ENCODE measurements at places on chromosomes 5 and 9.

DNA sequence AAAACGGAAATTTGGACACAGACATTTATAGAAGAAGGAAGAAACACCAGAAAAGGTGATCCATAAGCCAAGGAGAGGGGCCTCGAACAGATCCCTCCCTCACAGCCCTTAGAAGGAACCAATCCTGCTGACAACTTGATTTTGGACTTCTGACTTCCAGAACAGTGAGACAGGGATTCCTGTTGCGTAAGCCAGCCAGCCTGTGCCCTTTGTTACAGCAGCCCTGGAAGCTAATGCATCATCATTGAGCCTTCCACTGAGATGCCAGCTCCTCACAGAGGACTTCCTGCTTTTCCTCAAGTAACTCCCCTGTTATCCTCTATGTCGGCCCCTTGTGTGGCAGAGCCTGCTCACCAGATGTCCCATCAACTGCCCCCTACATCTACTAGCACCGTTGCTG, 94.1 kb downstream of the JMY start:
- no peak for DNase-seq

DNA sequence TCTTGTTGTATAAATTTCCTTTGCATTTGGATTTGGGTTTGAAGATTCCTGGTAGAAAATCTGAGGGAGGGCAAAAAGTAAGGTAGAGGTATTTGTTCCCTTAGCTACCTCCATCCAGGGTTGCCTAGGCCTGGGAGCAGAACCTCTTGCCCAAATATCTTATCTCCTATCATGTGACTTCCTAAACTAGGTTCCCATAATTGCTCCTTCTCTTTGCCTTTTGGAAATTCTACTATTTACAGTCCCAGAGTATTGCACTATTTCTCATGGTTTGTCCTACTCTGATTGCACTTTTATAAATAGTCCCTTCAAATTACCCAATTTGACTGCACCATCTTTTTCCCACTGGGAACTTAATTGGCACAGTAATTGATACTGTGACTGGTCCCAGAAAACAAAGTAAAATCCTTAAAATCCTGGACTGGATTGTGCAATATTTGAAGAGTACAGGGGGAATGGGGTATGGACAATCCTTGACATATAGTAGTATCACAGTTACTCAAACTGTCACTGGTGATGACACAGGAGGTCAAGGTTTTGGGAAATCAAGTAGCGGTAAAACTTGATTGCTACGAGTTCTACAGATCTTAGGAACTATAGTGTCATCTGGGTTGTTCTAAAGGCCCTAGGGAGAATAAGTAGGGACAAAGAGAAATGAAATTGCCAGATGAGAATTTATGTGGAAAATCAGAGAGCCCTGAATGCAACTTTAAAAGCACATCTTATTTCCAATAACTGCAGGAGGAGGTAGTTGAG, 31.5 kb upstream of the TMED7 start:
- DNase-seq: no peak

GRCh38 chr5:111261610-111262009, 37.4 kb downstream of the CAMK4 start:
- no peak for DNase-seq

DNA sequence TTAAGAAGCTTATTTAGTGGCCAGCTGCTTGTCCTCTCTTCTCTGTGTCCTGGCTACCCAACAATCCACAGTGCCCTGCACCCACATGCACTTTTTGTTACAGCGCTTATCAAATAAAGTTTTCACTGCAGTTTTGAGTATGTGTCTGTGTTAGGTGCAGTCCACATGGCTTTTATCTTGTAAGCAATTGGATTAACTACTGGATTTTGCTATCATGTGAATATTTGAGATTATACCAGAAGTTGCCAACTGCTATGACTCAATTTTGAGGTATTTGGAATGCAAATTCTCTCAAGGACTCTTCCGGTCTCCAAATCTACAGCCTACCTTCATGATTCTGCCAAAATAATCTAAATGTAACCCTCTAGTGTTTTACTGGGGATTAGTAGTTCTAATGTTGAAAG, 690.2 kb downstream of the NR2F1-AS1 start:
- no peak for DNase-seq

DNA sequence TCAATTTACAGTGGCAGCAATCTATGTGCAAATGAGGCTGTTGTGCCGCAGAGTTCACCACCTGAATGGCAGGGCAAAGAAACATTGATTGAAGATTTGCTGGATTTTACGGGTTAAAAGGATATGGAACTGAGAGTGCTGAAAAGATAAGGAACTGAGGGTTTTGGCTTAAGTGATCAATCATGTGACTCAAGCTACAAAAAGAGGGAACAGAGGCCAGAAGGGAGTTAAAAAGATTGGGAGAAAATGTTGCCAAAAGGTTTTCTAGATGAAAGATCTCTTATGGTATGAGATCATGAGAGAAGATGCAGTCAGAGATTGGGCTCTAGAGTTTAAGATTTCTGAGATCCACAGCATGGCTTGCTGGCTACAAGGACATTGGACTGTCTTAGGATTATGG, 7.9 kb upstream of the RIMOC1 start:
- DNase-seq: no peak

GRCh38 chr9:134720796-134721195, 79.2 kb downstream of the COL5A1 start:
- DNase-seq: no peak

DNA sequence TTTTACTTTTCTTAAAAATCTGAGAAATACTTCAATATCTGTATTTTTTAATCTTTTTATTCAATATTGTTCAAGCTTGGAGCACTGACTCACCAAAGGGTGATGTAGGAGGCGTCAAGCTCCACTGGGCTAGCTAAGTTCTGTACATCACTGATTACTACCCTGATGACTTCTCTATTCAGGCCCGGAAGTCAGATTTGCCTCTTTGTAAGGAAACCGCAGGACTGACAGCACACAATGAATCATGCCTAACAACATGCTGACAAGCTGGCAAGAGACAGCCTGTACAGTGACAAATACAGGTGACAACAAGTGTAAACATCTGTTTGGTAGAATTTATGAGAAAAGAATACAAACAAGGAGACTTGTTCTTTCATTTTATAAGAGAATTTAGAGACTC, 627.9 kb upstream of the RORB start:
- DNase-seq: no peak

DNA sequence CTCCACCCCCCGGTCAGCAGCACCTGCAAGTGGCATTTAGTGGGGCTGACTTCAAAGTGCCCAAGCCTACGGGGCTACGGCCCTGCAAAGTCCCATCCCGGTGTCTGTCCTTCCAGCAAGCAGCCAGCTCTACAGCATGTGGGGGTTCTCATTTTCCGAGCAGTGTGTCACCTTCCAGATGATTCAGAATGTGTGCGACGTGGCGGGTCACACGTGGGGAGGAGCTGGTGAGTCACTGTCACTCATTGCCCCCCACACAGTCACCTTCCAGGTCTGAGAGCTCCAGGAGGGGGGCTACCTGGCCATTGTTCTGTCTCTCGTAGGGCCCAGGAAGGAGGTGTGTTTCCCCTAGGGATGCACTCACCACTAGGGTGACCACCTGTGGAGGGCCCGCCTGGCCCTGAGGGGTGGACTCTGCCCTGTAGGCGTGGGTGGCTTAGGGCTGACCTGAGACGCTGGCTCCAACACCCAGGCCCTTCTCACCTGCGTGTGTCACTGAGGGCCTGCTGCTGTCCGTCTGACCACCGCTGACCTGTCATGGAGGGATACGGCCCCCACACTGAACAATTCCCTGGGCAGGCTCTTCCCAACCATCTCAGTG, 70.2 kb downstream of the SEMA4D start:
- no peak for DNase-seq

- DNase-seq: peak; percentile 84
Measured at GRCh38 chr9:124297551-124297901, 39.8 kb downstream of the NEK6 start.

DNA sequence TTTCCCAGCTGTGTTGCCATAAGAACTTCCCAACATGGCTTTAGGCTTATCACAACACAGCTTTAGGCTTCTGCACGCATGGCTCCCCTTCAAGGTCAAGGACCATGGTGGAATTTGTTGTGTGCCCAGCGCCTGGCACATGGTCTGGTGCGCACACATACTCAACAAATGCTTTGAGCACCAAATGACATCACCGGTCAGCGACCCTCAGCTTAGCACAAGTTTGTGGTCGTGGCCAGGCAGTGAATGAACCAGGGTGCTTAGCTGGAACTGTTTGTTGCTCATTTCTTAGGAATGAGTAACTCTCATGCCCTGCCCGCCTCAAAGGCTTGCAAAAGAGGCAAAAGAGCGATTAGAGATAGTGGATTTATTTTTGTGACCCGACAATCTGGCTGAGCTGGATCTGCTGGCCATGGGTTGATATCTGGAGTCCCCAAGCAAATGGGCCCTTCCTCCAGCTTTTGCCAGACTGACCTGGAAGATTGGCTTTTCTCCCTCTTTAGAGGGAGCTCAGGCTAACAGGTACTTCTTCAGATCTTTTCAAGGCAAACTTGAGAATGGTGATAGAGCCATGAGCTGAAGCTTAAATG, 58.9 kb downstream of the DAP start:
- no peak for DNase-seq

DNA sequence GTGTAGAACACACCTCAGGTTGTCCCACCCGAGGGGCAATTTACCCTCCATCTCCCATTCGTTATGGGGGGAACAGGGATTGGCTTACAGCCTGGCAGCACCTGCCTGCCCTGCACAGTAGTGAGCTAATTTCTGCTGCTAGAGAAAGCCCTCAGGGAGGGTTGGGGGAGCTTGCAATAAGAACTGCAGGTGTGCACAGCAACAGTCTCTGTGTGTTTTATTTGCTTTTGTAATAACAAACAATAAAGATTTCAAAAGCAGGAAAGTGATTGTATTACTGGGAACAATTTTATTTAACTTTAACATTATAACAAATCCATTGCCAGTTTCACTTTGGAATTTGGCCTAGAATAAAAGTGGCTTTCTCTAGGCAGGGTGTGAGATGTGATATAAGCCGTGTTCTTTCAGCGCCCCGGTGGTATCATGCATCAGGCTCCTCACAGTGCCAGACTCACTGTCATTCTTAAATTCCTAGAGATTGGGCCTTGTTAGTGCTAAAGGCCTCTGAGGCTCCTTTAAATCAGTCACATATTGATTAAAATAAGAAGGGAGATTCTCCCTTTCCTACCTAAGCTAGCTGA, 81.1 kb downstream of the RMI1 start:
- no peak for DNase-seq

DNA sequence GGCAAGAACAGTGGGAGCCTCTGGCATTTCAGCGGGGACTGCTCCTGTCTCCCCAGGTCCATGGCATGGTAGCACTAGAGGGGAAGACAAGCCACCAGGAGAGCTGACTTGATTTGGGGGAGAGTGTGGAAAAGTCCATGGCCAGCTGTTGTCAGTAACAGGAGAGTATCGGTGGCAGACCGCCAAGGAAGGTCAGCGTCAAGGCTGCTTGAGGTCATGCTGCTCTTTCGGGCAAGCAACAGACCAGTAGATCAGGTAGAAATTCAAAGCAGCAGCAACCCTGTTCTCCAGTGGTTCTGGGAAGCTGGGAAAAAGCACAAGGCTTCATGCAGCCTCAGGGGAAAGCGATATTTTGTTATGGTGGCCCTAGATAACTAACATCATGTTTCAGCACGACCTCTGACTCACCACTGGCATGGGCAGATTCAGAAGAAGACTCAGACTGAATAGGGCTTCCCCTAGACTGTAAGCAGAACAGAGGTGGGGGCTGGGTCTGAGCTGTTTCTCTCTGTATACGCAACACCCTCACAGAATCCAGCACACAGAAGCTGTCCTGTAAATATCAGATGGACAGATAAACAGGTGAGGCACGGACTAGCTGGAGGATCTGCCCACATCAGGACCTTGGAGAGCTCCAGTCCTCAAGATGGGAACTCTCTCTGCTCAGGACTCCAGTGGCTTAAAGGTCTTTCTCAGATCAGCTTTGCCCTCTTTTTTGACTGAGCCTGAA, 35.2 kb upstream of the PLEKHG4B start:
- no peak for DNase-seq

GRCh38 chr5:143222287-143223231, 180.9 kb downstream of the NR3C1 start:
- no peak for DNase-seq

DNA sequence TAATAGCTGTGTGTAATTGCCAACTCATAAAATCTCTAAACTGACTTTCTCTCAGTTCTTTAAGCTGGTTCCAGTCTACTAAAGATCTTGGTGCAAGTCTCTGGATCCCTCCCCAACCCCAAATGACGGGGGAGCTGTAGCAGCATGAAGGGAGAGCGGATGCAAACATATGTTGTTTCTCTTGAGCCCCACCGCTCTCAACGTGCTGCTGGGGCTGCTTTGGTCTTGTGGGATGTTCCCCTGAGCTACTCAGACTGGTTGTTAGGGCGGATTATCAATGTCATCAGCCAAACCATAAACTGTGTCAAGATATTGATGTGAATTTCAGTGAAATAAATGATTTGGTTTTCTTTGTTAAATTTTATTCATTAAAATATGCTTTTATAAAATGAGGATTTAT, 40.9 kb upstream of the APC start:
- no peak for DNase-seq

- DNase-seq: no peak
Measured at GRCh38 chr9:90775657-90776056, 26.0 kb upstream of the SYK start.

- no peak for DNase-seq
Measured at GRCh38 chr5:41683181-41683580, 172.8 kb upstream of the PLCXD3 start.

DNA sequence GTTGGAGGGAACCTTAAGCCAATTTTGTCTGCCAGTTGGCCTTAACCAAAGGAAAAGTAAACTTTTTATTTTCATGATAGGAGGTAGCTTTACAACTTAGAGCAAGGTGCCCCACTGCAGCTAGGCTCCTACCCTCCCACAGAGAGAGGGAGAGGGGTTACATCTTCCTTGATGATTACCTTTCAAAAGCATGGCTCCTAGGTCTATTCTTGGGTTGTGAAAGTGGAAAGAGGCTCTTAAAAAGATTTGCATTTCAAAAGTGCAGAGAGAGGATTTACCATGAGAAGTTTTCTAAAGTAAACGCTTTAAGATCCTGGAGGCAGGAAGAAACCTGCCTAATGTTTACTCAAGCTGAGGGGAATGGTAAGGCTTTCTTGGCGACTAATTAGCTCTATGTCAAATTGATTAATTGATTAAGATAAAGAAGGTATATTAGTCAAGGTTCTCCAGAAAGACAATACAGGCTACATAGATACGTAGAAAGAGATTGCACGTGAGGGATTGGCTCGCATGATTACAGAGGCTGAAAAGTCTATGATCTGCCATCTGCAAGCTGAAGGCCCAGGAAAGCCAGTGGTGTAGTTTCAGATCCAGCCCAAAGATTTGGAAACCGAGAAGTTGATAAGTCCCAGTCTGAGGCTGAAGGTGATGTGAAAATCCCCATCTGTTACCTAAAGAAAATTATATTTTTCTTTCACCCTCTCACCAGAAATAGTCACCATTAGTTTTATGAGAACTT, 333.8 kb upstream of the CTNND2 start:
- no peak for DNase-seq

DNA sequence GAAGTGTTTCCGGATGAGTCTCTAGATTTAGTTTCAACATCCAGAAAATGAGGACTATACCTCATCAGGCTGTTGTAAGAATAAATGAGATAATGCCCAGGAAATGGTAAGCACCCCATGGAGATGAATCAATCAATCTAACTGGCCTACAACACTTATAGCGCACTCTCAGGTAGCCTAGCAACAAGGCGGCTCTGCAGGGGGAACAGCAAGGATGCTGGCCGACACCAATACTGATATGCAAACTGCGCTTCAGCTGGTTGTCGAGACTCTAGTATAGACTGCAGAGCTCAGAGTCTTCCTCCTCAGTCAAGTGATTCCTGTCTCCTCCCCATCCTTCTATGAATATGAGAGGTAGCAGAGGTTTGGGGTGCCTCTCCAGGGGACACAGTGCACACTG, 218.8 kb upstream of the WWC1 start:
- DNase-seq: no peak

Data from glomerular endothelial cell (primary cell).